ENCODE measurements at places on chromosomes 13 and 19.

DNA sequence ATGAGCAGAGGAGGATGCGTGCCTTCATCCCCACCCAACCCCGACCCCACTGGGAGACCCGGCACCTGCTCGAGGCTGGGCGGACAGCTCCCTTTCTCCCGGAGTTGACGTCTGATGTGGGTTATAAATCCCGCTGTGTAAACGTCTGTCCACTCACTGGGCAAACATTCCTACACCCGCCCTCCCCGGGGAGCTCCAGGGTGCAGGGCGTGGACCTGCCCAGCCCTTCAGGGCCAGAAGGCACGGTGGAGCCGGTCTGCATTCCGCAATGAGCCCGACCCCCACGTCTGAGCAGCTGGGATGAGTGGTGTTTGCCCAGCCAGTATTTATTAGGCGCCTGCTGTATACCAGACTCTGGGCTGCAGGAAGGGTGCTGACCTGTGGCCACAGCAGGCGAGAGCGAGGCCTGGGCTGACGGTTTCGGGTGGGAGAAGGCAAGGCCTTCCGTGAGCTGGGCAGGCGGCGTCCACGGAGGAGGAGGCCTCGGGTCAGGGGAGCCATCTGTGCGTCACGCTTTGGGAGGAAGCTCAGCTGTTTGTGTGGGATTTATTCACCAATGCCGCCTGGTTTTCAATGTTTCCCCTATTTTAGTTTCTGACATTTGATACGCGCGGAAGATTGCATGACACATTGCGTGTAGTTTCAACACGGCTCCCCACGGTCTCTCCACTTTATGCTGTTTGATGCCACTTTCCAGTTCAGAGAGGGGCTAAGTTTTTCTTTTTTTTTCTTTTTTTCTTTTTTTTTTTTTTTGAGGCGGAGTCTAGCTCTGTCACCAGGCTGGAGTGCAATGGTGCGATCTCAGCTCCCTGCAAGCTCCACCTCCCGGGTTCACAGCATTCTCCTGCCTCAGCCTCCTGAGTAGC, 2.0 kb downstream of the MISP start:
- DNase-seq, result peak; percentile 36

DNA sequence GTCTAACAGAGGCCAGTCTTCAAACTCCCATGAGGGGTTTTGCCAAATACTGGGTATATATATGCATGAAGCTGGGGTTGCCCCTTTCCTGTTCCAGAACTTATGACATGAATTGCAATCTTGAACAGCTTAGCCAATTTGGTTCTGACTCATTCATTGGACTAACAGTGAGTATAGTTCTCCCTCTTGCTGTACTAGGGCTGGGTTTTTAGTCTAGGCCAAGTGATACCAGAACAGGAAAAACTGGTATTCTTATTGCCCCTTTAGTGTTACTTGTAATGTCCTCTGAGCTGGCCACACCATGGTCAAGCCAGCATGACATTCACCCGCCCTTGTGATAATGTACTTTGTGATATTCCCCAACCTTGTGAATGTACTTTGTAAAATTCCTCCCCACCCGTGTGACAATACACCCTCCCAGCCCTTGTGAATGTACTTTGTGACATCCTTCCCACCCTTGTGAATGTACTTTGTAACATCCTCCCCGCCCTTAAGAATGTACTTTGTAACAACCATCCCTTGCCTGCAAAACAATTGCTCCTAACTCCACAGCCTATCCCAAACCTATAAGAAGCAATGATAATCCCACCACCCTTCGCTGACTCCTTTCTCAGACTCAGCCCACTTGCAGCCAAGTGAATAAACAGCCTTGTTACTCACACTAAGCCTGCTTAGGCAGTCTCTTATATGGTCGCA, 26.9 kb downstream of the ZNF846 start:
- no peak for DNase-seq

DNA sequence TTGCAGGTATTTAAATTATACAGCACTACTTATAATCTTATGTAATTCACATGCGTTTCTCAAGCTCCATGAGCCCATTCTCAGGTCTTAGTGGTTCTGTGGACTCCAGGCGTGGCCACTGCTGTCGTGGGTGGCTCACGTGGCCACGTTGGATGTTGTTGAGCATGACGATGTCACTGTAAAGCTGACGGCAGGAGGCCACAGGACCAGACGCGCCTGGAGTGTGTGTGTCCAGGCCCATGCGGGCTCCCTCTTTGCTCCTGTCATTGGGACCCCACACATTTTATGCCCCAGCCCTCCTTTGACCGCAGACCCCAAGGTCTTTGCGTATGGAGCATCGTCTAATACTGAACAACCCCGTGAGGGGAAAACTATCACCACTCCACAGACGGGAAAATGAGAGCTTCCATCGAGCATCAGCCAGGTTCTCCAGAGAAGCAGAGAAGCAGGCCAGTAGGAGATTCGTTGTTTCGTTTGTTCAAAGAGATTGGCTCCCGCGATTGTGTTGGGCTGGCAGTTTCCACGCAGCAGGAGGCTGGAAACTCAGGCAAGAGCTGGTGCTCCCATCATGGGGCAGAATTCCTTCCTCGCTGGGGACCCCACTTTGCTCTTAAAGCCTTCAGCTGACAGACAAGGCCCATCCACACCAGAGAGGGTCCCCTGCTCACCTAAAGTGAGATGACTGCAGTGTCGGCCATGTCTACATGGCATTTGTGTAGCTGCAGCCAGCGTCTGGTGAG, 129.3 kb upstream of the SPACA7 start:
- no peak for DNase-seq

DNA sequence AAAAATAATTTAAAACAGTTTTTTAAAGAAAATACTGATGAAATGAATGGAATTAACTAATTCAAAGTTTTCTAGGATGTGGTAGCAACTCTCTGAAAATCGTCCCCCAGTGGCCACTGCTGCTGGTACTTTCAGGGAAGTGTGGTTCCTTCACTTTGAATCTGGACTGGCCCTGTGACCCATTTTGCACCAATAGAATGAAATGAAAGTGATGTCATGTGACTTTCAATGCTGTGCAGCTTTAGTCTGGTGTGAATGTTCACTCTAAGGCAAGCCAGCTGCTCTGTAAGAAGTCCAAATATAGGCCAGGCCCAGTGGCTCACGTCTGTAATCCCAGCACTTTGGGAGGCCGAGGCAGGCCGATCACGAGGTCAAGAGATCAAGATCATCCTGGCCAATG, 26.4 kb upstream of the HNRNPA1L2 start:
- no peak for DNase-seq

DNA sequence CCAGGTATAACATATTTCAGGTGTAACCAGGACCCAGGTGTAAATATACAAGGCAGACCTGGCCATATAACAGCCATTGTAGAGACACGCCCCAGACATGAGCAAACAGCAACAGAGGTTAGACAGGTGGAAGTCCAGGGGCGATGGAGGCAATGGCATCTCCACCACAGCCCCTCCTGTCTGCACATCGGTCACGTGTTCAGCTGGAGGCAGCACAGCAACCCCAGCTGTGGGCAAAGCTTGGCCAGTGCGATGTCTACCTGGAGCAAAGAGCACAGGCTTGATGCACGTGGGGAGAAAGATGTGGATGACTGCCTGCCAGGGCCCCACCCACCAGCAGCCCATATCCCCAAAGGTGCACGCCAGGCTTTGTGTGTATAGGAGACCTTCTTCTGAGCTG, 4.4 kb downstream of the CYP4F2 start:
- DNase-seq, result no peak

GRCh38 chr13:32666990-32667571, 80.8 kb downstream of the PDS5B start:
- DNase-seq, result no peak

DNA sequence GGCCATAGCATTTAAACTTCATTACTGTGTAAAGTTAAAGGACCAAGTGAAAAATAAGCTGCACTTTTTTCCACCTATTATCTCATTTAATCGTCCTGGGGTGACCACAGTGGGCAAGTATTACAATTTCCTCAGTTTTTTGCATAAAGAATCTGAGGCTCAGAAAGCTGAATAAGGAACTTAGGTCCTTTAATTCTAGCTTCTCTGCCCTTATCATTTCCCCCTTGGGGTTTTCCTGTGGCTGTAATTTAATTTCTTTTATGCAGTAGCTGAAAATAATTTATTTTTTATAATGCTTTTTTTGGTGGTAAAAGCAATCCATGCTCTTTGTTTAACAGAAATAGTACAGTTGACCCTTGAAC, 59.8 kb upstream of the RCBTB2 start:
- no peak for DNase-seq

DNA sequence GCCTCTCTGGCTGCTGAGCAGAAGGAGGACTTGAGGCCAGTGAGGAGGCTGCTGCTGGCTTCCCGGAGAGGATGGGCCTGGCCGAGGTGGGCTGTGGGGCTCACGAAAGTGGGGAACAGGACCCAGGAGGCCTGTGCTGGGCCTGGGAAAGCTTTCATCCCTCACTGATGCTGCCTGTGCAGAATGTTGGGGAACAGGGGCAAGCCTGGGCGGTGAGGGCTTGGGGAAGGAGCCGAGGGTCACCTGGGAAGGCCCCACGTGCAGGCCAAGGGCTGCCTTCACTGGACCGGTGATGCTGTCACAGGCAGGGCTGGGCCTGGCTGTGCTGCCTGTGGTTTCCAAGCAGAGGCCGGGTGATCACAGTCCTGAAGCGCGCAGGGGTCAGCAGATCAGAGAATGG, 9.4 kb downstream of the AP1M1 start:
- DNase-seq, result no peak

- no peak for DNase-seq
These were observed 52.2 kb downstream of the PEPD start for GRCh38 chr19:33469171-33470039.

- DNase-seq, result no peak
These were observed 9.1 kb downstream of the ZNF555 start for GRCh38 chr19:2850256-2850925.

GRCh38 chr13:26132756-26133155, 80.9 kb upstream of the SHISA2 start:
- no peak for DNase-seq

- DNase-seq, result peak; percentile 68
These were observed 1.0 kb downstream of the GPR108 start for GRCh38 chr19:6736169-6736916.

- DNase-seq, result peak; percentile 76
These were observed 89.5 kb downstream of the ARHGEF7 start for GRCh38 chr13:111204438-111205177.

DNA sequence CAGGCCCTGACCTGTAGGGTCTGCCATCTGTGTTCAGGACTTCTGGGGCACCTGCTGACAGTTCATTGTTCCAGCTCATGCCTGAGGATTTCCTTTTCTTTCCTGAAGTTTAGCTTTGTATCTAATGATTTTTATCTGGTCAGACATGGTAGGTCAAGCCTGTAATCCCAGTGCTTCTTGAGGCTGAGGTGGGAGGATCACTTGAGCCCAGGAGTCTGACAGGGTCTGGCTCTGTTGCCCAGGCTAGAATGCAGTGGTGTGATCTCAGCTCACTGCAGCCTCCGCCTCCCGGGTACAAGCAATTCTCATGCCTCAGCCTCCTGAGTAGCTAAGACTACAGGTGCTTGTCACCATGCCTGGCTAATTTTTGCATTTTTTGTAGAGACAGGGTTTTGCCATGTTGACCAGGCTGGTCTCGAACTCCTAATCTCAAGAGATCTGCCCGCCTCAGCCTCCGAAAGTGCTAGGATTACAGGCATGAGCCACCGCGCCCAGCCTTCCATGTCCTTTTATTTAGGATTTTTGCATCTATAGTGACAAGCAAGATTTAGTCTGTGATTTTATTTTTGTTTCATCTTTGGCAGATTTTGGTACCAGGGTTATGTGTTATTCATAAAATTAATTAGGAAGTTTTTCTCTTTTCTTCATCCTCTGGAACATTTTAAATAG, 33.2 kb downstream of the CHST8 start:
- DNase-seq, result no peak

GRCh38 chr19:6739883-6740588, 556 bp downstream of the TRIP10 start:
- peak; percentile 21 for DNase-seq

GRCh38 chr13:41299316-41300094, 11.6 kb upstream of the NAA16 start:
- no peak for DNase-seq

- no peak for DNase-seq
These were observed 33.6 kb upstream of the NANOS3 start for GRCh38 chr19:13843104-13843921.

GRCh38 chr19:51440846-51441409, 17.3 kb downstream of the SIGLEC8 start:
- no peak for DNase-seq

DNA sequence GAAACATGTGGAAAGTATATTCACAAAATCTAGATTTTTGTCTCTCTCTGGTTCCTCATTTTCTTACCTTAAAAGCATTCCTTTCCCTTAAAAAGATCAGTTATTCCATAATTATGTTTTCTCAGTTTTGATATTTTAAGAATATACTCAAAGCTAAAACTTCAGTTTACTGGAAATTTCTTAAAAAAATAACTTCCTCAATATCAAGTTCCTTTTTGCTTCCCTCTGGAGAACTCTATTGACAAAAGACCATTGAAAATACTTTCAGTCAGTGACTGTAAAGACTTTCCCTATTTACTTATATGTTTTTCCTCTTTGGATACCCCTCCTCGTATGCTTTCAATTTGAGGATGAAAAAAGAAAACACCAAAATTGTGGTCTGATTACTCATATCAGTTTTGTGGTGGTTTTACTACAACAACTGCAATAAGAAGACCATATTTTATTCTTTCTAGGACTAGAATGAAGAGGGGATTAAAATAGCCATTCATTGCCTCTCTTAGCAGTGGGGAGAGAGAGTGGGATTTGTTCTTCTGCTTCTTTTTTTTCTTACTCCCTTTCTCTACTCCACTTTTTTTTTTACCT, 113.2 kb downstream of the ESD start:
- DNase-seq, result no peak

GRCh38 chr19:39438270-39438934, 2.7 kb upstream of the RPS16 start:
- DNase-seq, result no peak

GRCh38 chr13:24307211-24308067, 1.9 kb upstream of the C1QTNF9 start:
- DNase-seq, result peak; percentile 26

GRCh38 chr19:15210323-15210781, 9.6 kb upstream of the NOTCH3 start:
- DNase-seq, result no peak

- no peak for DNase-seq
These were observed 34.9 kb upstream of the OR10H1 start for GRCh38 chr19:15850385-15850784.

DNA sequence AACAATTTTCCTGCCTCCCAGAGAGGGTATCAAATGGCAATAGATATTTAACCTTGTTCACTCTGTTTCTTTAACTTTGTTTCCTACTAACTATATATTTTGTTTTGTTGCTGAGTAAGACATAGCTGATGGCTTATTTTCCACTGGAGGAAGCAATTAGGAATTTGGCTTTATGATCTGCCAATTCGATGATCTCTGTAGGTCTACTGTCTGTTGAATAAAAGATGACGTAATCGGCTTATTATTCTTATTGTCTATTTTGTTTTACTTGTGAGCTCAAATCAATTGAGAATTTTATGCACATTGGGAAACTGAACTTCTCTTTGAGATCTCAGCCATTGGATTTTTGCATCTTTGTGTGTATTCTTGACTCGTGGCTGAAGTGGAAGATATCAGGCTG, 862.6 kb downstream of the EFNB2 start:
- DNase-seq, result no peak

DNA sequence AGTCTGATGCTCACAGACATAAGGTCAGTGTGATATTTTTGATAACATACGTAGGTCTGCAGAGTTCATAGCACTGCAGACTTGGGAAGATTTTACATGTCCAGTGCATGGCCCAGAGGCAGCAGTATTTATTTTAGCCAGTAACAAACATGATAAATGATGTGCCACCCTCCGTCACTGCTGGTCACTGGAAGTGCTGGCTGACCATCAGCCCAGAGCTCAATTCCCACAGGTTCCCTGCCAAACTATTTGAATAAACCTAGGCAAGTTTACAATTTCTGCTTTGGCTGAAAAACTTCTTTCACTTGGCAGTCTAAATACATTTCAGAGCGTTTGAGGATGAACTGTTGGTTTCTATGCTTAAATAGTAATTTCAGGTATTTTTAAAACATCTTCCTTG, 135.5 kb upstream of the EDNRB start:
- peak; percentile 28 for DNase-seq

Data from right lung (tissue), 10 donors.